Activated CD4-positive, alpha-beta T cell treated with anti-CD3 and anti-CD28 coated beads for 36 hours (primary cell): ENCODE measurements at places on chromosomes 1 and 21. TPM values are rescaled to one million over a fixed set of nuclear protein-coding genes. Genes with fewer than 3 reads are reported as not detected.

The NPHS2 gene
- not detected for total RNA-seq

The CRYZ gene
- 26.7 TPM for total RNA-seq

The FAM72C gene
- 25.5 TPM for total RNA-seq

The ID3 gene
- 43.9 TPM for total RNA-seq

The LRRC8C gene
- total RNA-seq = 37.1 TPM

The SPRR2D gene
- not detected for total RNA-seq
